ENCODE measurements at places on chromosomes 12 and 14. TPM values are rescaled to one million over a fixed set of nuclear protein-coding genes. Genes with fewer than 3 reads are reported as not detected.

Gene ARHGAP9
- total RNA-seq: not detected

Gene MYBPC1
- not detected for total RNA-seq

Gene RASSF3
- 8.2 TPM for total RNA-seq

Gene SLC2A13
- 4.0 TPM for total RNA-seq

Gene TPH2
- total RNA-seq: not detected

Gene PTPRO
- 0.08 TPM for total RNA-seq

Gene GLIPR1L2
- total RNA-seq: 0.47 TPM

Gene CISTR
- not detected for total RNA-seq

Gene KRT74
- not detected for total RNA-seq

Gene TAS2R10
- total RNA-seq: 0.31 TPM

Gene RNU4-1
- total RNA-seq: under 0.01 TPM

Gene SIX1
- total RNA-seq: not detected

Gene MYF6
- total RNA-seq: not detected

Gene EML1
- 2.2 TPM for total RNA-seq

Gene STAC3
- total RNA-seq: not detected

Gene SERPINA1
- total RNA-seq: 18.9 TPM

Gene RASSF9
- 2.7 TPM for total RNA-seq

Gene LTBR
- total RNA-seq: 183 TPM

Gene STON2
- 81.2 TPM for total RNA-seq

Gene DPY19L2
- total RNA-seq: 2.9 TPM

Gene TESPA1
- not detected for total RNA-seq

Gene CIDEB
- 4.1 TPM for total RNA-seq

Gene AKAP3
- 1.2 TPM for total RNA-seq

Gene NRXN3
- total RNA-seq: 0.27 TPM

Gene HVCN1
- total RNA-seq: 0.53 TPM

Gene RNASE2
- total RNA-seq: not detected

Gene NYNRIN
- total RNA-seq: 2.7 TPM

Gene ACSM4
- total RNA-seq: not detected

Gene TAS2R9
- total RNA-seq: not detected

Gene DUSP16
- 13.2 TPM for total RNA-seq

Gene SLCO1B3
- not detected for total RNA-seq

Gene PKP2
- total RNA-seq: 37.1 TPM

Gene SYT1
- total RNA-seq: 1.9 TPM

Gene KRT71
- total RNA-seq: not detected

Gene CAPZA3
- not detected for total RNA-seq

Gene MGP
- total RNA-seq: not detected
